Stimulated activated CD4-positive, alpha-beta T cell treated with anti-CD3 and anti-CD28 coated beads, Interleukin-12 subunit alpha, Interleukin-12 subunit beta, amount 100 ng/mL, for 24 hours (primary cell): ENCODE measurements at places on chromosomes 11 and 22.

GRCh38 chr11:78253797-78254196, 65.1 kb downstream of the USP35 start:
- DNase-seq, result no peak

- no peak for DNase-seq
Observed at GRCh38 chr11:97229936-97230335, 840.1 kb downstream of the JRKL start.

DNA sequence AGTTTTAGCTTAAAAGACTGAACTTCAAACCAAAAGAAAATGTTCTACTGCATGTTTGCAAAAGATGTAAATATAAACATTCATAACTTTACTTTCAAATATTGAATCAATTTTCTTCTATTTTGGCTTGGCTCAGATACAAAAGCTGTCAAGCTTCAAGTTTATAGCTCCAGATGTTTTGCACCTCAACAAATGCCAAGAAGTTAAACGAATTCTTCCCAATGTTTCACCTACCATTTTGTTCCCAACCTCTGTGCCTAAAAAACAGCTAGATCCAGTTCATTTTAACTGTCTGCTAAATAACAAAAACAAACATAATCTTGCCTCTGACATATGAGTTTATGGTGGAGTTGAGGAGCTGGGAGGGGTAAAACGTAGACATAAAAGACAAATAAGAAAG, 76.5 kb downstream of the RAB30 start:
- DNase-seq, result no peak

DNA sequence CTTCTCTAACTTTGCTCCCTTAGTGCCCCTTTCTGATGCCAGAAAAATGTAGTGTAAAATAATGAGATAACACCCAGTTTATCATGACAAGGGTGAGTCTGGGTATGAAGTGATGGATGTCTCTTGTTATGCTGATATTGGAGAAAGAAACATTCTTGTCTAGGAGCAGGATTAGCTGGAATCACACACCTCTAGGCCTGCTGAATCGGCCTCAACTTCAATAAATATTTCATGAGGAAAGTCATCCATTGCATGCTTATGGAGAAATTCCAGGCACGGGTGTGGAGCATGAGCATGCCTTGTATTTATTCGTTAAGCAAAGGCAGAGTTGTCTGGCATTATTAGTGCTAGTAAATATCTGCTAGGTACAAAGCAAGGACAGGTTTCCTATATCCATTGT, 113.4 kb downstream of the NELL1 start:
- no peak for DNase-seq

DNA sequence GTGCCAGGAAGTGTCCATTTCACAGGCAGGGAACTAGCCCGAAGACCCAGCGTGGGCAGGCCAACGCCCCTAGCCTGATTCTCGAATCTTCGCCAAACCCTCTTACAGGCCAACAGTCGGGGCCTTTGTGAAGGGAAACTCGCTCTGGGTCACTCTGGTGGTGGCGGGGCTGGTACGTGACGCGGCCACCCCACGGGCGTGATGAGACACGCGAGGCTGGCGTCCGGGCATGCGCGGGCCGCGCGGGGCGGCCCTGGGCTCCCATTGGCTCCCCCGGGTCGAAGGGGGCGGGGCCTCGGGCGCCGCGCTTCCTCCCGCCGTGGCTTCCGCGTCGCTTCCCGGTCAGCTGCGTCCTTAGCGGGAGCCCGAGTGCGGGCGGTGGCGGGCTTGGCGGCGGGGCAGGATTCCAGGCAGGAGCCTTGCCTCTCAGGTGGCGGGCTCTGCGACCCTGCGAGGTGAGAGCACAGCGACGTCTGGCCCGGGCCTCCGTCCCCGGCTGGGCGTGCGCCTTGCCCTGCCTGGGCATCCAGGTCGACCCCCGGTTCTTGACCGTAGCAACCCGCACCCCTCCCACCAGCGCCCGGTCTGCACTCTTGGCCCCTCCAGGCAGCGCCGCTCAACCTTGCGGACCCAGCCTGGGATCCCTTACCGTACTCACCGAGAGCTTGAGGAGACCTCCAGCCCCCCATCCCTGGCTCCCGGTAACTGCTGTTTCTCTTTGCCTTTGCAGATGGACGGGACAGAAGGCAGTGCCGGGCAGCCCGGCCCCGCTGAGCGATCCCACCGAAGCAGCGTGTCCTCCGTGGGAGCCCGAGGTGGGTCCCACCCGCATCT, at the start of gene FRMD8:
Gene FRMD8, plus strand, starts transcription at position 331 of the 834 bp plus-strand sequence. Its CDS starts 400 bp downstream, at position 731.
- peak; percentile 70 for DNase-seq

DNA sequence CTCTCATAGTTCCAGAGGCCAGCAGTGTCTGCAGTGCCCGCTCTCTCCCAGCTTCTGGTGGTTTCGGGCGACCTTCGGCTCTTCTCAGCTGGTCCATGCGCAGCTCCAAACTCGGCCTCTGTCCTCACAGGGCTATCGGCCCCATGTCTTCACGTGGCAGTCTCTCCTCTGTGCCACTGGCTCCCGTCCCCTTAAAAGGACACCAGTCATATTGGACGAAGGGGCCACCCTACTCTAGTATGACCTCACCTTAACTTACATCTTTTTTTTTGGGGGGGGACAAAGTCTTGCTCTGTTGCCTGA, 13.8 kb downstream of the LTO1 start:
- no peak for DNase-seq

DNA sequence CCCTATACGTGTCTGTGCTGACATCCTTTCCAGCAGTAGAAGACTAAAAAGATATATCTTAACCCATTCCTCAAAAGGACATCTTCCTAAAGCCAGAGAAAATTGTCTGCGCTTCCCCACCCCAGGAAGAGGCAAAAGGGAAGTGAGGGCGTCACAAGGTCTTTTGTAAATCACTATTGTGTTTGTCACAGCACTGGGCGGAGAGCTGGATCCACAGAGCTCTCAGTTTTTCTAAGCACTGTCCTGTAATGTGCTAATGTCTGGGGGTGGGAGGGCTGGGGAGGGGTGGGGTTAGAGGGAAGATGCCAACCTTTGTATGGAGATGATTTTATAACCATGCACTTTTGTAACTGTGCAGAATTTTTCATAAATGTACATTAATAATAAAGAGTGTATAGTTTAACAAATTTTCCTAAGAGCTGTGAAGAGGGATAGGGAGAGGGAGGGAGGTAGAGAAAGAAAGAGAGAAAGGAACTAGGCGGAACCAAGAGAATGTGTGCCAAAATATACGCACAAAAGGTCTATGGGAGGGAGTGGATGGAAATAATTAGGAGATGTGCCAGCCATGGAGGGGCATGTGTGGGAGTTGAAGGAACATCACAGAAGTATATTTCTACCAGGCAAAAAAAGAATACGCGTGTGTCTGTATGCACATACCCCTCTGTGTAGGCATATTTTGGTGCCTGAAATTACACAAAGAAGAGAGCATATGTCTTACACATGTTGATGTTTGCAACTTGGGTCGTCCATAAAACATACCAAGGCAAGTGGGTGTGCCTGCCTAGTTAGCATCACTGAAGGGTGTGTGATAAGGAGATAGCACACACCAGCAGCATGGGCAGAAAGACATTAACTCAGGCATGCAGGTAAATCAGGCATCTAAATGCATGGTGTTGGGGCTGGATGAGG, 9.8 kb downstream of the LRRC55 start:
- no peak for DNase-seq

GRCh38 chr11:15667127-15667725, 552.5 kb downstream of the INSC start:
- DNase-seq, result no peak

GRCh38 chr11:127888386-127888785, 699.0 kb downstream of the ETS1 start:
- DNase-seq, result no peak

- no peak for DNase-seq
Observed at GRCh38 chr11:28139841-28140415, 31.7 kb downstream of the METTL15 start.

GRCh38 chr11:73410627-73411026, 34.4 kb downstream of the RELT start:
- no peak for DNase-seq

- no peak for DNase-seq
Observed at GRCh38 chr11:11003226-11003625, 145.4 kb upstream of the ZBED5 start.

- DNase-seq, result no peak
Observed at GRCh38 chr11:80167766-80168165, 726.9 kb upstream of the TENM4 start.

DNA sequence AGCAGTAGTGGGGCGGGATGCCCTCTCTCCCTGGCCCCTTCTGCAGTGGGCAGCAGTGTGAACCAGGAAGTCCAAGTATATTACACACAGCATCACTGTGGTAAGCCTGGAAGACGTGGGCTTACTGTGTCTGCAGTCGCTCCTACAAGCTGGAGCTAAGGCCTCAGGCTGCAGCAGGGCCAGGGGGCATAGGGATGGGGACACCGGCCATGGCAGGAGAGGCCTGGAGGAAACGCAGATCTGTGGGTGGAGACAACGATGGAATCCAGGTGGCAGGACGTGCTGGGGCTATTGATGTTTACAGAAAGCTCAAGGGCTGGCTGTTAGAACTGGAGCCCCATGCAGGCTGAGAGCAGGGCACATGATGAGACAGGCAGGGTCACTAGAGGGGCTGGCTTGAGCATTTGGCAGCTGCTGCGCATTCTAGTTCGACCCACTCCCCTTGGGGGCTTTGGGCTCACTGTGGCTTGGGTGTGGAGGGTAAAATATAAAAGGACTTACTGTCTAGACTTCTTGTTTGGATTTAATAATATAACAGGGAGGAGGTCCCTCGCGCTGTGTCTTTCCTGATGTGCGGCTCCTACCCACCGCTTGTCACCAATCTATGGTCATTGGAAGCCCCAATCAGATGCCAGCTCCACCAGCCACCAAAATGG, 539.5 kb downstream of the TBC1D22A start:
- no peak for DNase-seq

GRCh38 chr11:131064373-131064991, 148.2 kb upstream of the SNX19 start:
- no peak for DNase-seq

- no peak for DNase-seq
Observed at GRCh38 chr11:102267609-102268008, 49.7 kb upstream of the BIRC3 start.

- no peak for DNase-seq
Observed at GRCh38 chr22:48902983-48903650, 924.6 kb downstream of the BRD1 start.

DNA sequence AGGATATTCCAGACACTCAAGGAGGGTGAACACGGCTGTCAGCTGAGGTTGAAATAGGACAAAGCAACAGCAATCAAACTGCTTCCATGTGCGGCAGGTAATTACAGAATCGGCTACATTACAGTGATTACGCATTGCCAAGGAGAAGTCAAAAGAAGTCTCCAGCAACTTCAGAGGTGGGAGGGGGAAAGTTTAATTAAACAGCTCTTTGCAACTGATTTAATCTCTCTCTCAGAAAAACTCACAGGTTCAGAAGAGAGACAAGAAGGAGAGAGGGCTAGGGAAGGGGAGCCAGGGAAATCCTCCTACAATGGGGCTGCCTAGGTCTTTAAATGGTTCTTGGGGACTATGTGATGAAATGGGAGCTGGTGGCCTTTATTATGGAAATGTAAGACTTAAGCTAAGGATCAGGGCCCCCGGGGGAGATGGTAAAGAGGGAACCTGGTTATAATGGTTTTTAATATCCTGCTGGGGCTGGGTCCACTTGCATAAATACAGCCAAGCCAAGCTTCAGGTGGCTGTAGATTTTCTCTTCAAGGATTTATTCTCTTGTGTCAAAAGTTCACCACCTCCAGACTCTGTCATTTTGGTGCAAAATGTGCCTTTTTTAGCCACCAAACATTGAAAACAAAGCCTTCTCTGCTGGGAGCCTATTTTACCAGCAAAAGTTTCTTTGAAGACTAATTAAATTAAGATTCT, 354.7 kb upstream of the NARS2 start:
- no peak for DNase-seq

DNA sequence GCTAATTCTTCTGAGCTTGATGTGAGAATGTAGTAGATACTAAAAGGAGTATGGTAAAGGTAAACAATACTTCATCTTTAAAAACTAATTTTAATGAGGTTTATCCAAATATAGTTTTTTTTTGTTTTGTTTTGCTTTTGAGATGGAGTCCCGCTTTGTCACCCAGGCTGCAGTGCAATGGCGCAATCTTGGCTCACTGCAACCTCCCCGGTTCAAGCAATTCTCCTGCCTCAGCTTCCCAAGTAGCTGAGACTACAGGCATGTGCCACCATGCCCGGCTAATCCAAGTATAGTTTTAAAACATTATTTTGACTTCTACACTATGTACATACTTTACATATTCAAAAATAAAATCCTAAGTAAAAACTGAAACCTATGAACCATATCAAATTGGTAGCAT, 4.1 kb downstream of the ZBTB44 start:
- no peak for DNase-seq

GRCh38 chr22:43217285-43218030, 30.5 kb upstream of the TTLL12 start:
- no peak for DNase-seq

- DNase-seq, result no peak
Observed at GRCh38 chr22:17890892-17891291, 116.6 kb upstream of the BID start.

GRCh38 chr22:45460288-45461109, 42.2 kb upstream of the FBLN1 start:
- no peak for DNase-seq

DNA sequence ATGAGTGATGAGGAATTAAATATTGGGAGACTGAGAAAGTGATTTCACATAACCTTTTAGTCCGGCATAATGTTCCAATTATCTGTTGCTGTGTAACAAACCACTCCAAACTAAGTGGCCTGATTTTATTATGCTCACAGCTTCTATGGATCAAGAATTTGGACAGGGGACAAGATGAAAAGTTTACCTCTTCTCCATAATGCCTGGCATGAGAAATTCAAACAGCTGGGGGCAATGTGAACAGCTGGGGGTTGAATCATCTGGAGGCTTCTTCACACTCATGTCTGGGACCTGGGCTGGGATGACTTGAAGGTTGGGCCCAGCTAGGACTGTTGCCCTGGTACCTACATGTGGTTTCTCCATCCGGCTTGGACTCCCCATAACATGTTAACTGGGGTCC, 99.4 kb upstream of the DRD2 start:
- no peak for DNase-seq

- DNase-seq, result no peak
Observed at GRCh38 chr11:83037877-83038276, 33.8 kb downstream of the RAB30 start.

DNA sequence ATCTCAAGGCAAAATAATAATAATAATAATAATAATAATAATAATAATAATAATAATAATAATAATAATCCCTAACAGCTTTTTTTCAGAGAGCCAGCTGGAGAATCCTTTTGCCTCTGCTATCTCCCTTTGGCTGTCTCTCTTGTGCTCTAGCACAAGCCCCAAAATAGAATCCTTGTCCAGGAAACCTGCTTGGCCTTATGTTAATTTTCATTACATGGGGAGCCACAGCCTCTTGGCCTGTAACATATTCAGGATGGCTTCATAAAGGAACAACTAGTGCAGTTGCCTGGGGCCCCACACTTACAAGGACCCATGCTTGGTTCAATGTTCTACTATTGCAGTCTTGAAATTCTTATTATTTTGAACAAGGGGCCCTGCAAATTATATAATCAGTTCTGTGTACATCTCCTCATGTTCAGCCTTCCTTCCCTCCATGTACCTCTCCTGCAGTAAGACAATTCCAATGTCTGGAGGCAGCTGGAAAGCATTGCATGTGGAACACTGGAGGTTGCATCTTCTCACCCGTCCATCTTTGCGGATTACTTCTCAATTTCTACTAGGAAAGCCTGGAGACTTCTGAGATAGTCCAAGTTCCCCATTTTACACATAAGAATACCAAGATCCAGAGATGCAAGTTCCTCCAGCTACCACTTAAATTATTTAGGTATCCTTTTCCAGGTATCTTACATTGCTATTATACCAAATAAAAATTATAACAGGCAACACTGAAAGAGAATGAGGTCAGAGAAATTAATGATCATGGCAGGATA, 37.8 kb upstream of the SORL1 start:
- no peak for DNase-seq

GRCh38 chr11:110297076-110297725, 787 bp upstream of the RDX start:
- DNase-seq, result no peak
